ENCODE measurements at places on chromosomes 2 and 18.

DNA sequence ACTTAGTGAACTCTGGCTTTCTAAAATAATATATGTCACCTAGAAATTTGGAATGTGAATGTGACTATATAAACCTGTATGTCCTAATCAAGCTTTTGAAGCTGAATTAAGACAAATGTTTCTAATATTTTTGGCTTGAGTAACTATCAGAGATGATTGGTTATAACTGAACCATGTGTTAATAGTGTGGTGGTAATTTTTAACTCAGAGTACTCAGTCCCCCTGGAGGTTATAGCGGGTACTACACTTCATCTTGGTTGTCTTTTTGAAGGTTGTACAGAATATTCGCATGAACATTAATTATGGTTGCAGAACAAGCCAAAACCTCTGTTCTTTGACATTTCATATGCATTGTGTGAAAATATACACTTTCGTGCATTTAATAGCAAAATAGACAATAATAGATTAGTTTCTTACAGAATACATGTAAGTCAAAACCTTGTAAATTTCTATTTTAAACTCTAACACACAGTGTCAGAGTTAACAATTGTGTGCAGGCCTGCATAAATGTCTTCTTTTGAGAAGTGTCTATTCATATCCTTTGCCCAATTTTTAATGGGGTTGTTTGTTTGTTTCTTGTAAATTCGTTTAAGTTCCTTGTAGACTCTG is 86.0 kb downstream of the OSBPL6 start:
- DNase-seq, result no peak

GRCh38 chr2:160701822-160702221 is 208.2 kb upstream of the RBMS1 start:
- no peak for DNase-seq

- no peak for DNase-seq
These were observed 86.5 kb downstream of the MYO3B start for GRCh38 chr2:170264522-170264860.

DNA sequence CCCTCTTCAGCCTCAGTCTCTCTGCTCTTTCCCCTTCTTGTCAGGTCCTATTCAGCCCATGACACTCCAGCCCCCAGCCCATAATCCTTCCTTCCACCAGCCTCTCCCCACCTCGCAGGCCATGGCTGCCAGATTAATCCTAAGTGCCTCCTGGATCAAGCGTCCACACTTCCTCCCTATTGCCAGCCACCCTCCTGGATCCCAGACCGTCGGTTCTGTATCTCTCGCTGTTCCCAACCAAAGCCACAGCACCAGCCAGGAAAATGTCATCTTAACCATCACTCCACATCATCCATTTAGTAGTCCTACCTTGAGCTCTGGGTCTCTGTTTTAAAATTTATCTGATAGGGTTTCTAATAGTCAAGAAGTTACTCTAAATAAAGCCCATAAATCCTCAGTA is 49.5 kb downstream of the NDUFA10 start:
- DNase-seq, result no peak

GRCh38 chr2:219616550-219616949 is 10.9 kb upstream of the SLC4A3 start:
- no peak for DNase-seq

DNA sequence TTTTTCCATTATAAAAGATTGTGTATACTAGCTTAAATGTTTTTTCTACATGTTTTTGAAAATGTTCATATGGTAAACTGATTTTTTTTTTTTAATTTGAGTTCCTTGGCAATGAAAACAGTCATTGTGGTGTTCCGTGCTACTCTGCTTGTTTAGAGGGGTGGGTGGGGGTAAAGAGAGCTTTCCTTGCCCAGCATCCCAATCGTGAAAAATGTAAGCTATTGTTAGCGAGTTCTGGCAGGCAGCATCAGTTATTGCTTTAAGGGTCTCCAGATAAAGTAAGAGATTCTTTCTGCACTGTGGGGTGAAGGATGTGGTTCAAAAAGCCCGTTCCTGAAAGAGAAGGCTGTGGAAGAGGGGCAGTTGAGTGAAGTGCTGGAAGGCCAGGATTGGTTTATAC is 118.4 kb downstream of the TANC1 start:
- no peak for DNase-seq

DNA sequence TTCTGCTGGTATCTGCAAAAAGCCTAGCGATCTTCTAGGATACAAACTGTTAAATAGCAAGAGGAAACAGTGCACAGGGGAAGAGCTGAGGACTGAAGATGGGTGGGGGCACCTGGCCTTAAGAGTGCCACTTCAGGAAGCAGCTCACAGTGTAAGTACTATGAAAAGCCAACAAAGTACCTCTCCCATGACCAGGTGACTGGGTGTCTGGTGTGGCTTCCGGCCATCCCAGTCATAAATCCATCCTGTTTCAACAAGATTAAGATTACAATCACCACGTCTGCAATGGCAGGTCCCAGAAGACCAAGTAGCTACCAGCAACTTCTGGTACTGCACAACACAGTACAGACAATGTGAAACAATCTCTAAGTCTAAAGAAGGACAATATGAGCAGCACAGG is 15.9 kb downstream of the ERFE start:
- no peak for DNase-seq

GRCh38 chr2:132542953-132543569 is 126.5 kb downstream of the GPR39 start:
- no peak for DNase-seq

GRCh38 chr2:140295767-140296166 is 1515.6 kb upstream of the NXPH2 start:
- no peak for DNase-seq

DNA sequence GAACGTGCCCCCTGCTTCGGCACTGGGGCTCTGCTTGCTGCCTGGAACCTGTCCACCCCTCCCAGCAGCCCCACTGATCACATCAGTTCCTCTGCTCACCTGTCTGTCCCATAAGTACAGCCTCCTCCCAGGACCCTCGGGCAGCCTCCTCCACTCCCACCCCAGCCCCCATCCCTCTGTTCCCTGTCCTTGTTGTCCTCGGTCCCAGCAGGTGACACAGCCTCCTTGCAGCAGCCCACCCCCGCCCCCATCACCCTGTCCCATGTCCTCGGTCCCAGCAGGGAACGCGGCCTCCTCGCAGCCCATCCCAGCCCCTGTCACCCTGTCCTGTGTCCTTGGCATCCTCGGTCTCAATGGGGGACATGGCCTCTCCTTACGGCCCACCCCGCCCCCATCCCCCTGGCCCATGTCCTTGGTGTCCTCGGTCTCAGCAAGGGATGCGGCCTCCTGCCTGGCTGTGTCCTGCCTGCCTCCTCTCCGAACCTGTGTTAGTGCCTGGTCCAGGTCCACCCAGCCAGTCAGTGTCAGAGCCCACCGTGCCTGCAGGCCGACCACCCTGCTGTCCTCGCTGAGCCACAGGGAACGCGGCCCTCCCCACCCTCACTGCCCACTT is 4.3 kb upstream of the OTOS start:
- no peak for DNase-seq

DNA sequence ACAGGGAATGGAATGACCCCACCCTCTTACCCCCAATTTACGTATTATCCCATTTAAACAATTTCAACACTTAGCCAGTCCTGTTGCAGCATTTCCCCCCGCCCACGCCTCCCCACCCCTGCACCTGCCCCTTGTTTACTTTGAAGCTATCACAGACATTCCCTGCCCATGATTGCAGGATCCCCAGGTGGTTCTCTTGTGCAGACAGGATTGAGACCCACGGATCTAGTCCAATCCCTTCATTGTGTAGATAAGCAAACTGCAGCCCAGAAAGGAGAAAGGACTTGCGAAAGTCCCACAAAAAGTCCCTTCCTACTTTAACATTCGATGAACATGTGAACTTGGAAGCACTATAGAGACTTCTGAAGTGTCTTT is 38.9 kb downstream of the TMEM17 start:
- DNase-seq, result no peak

GRCh38 chr2:220215785-220216184 is 588.4 kb downstream of the SLC4A3 start:
- DNase-seq, result no peak

GRCh38 chr2:66270247-66270646 is 164.7 kb upstream of the MEIS1 start:
- DNase-seq, result no peak

- DNase-seq, result no peak
These were observed 20.4 kb upstream of the CCL20 start for GRCh38 chr2:227793148-227793712.

GRCh38 chr2:63051042-63051794 is 588 bp downstream of the OTX1 start:
- DNase-seq, result peak; percentile 18

DNA sequence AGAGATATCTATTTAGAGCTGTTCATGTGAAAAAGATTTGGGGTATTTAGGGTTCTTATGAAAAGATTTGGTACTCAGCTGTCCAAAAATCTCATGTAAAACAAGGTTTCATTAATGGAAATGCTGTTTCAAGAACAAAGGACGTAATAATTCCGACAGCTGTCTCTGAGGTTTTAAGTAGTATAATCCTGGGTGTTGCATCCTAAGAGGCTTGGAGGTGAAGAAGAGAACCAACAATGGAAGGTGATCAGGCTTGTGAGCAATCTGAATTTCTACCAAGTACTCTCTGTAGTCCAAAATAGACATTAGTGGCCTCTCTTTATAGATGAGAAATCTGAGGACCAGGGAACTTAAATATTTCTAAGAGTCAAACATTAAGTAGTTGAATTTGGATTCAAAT is 205.1 kb downstream of the BABAM2 start:
- DNase-seq, result no peak

GRCh38 chr18:6537475-6537874 is 122.8 kb upstream of the L3MBTL4 start:
- DNase-seq, result no peak

DNA sequence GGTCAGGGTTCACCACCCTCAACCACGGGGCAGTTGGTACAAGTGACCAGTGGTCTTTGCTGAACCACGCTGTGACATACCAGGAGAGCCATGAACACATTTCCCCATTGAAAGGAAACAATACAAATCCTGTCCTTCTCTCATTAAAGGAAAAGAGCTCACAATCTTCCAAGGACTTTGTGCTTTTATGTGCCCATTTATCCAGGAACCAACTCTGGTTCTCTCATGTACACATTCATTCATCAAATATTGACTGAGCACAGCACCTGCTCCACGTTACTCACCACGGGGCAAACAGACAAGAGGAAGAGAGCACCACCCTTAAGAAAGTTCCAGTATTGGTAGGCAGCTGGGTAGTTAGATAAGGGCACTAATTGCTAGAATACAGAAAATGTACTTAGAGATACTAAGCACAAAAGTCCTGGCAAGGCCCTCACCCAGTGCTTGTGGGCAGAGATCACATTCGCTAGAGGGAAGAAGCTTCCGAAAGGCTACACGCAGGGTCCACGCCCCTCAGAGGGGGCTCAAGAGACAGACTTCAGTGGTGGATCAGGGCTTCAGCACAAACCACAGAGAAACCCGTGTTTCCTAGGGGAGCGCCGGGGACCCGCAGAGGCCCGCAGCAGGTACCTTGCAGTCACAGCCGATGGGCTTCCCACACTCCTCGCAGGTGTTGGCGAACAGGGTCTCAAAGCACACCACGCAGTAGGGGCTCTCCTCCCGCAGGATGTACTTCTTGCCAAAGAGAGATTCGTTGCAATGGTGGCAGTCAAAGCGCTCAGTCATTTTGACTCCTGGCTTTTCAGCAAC is 12.9 kb downstream of the FHL2 start:
- no peak for DNase-seq

DNA sequence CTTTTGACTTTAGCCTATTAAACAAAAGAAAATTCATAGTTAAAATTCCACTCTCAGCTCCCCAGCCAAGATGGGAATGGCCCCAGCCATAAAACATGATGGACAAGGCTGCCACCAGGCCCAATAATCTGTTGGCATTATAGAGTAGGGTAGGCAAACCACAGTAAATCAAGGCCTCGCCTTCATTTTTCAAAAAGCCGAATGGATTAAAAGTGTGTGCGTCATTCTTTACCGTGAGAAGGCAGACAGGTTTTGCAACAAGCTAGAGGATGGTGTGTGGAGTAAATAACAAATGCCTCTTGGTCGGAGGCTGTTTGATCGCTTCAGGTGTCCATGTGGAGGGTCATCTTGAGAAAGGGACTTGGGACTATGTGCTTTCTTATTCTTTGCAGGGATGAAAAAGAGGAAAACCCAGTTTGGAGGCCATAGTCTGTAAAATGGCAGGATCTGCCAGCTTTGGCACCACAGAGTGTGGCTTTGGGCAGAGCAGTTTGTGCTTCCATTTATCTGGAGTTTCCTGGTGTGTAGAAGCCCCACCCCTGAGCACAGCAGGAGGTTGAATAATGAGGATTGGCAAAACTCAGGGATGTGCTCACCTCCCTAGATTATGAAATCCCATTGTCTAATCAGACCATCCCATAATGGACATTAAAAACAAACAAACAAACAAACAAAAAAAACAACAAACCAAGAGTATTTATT is 57.1 kb upstream of the ITGB6 start:
- no peak for DNase-seq

DNA sequence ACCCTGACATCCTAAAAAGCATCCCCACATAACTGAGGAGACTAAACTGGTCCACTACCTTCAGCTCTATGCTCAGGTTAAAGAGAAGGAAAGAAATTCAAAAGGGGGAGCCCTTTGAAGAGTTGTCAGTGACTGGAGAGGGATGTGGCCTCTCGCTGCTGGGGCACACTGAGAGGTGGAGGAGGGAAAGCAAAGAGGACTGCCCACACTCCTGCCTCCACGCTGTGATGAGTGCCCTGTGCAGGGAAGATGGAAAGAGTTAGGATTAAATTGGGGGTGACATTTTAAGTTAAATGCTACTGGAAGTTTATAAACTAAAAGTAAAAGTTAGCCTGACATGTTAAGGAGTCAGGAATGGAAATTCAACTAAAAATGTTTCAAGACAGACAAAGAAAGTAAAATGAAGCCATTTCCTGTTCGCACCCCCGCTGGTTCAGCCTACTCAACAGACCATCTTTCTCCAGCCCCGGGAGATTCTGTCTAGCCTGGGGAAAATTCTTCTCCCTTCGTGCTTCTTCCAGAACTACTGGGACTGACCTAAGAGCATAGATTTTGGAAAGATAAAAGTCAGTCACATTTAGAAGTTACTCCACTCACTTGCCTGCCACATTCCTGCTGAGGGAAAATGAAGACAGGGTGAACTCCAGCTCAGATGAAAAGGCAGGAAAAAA is 17.8 kb upstream of the INO80C start:
- DNase-seq, result no peak

- no peak for DNase-seq
These were observed 495.2 kb upstream of the MEIS1 start for GRCh38 chr2:65939687-65940086.

DNA sequence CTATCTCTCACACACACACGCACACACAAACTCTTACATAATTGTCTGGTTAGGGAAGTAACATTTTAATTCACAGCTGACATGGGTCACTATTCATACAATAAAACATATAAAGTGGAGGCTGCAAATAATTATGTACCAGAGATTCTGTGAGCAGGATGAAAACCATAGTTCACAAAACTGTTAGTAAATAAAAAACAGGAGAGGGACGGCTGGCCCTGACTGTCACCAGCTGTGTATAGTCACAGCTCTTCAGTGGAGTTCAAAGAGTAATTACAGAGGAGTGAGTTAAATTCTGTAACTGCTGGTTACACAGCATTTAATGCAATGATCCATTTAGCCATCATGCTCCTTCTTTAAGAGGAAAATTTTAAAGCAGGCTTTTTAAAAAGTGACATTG is 76.9 kb downstream of the NRXN1 start:
- DNase-seq, result no peak
